Mesangial cell (primary cell): ENCODE measurements at places on chromosomes 2 and 18. TPM values are rescaled to one million over a fixed set of nuclear protein-coding genes. Genes with fewer than 3 reads are reported as not detected.

The RFX8 gene
- 0.25 TPM in 1 of 2 replicates, not detected in the other for total RNA-seq

The LINC00305 gene
- total RNA-seq = not detected in 2 replicates

The BCL11A gene
- 3.6 and 5.6 TPM in 2 replicates for total RNA-seq

The C2orf72 gene
- under 0.01 and 0.16 TPM in 2 replicates for total RNA-seq

The WNT10A gene
- 1.1 and 10.5 TPM in 2 replicates for total RNA-seq

The PROC gene
- total RNA-seq = 0.16 and 2.3 TPM in 2 replicates

The EHD3 gene
- 10.3 and 13.4 TPM in 2 replicates for total RNA-seq

The FSHR gene
- not detected in 2 replicates for total RNA-seq

The GKN2 gene
- total RNA-seq = not detected in 2 replicates

The FLACC1 gene
- total RNA-seq = 0.89 TPM in 1 of 2 replicates, not detected in the other

The RAX gene
- total RNA-seq = not detected in 2 replicates

The EPB41L3 gene
- total RNA-seq = 15.0 and 25.4 TPM in 2 replicates
